ENCODE measurements at places on chromosomes 16 and 17.
A peak's percentile ranks its signal among the peaks of the same experiment; 100 is the strongest.

DNA sequence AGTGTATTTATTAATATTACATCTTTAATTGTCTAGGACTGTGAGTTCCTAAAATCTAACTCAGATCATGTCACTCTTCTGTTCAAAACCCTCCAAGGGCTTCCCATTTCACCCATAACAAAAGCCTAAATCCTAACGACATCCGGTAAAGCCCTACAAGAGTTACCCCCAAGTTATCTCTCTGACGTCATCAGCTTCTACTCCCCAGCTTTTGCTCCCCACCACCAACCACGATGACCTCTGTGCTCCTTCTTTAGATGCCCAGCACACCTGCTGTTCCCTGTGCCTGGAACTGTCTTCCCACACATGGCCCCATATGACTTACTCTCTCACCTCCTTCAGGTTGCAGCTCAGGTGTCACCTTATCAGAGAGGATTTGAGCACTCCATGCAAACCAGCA lies 6.3 kb upstream of the KDM8 start:
- no peak for DNase-seq

GRCh38 chr17:56011406-56012131 lies 141.7 kb upstream of the ANKFN1 start:
- DNase-seq = no peak

GRCh38 chr16:87924811-87925670 lies 11.3 kb downstream of the CA5A start:
- DNase-seq = no peak

GRCh38 chr17:73902416-73903181 lies 258.4 kb upstream of the SDK2 start:
- no peak for DNase-seq

DNA sequence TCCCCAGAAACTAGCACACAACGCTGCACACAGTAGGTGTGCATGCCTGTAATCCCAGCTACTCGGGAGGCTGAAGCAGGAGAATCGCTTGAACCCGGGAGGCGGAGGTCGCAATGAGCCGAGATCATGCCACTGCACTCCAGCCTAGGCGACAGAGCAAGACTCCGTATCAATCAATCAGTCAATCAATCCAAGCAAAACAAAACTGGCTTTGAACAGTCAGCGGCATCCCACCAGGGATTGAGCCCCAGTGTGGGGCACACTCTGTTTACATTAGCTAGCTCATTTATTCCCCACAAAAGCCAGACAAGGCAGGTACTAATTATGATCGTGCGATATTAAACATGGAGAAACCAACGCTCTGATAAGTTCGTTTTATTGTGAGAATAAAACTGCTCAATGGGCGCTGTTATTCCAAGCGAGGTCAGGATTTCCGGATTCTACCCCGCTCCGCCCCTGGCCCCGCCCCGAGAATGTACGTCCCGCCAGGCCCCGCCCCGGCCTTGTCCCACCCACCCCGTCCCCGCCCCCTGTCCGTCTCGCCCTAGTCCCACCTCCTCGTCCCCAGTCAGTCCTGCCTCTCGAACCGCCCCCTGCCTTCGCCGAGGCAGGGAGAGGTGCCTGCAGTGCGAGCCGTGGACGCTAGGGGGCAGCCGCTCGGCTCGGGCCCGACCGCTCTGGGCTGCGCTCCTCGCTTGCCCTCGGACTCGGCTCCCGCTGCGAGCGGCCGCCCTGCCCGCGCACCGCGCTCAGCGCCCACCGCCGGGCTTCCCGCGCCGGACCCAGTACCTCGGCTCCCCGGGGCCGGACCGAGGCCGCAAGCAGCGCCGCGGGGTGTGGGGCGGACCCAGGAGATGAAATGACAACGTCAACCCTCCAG lies at the start of gene VPS4A:
TSS of gene VPS4A (plus strand) at position 698 of the 880 bp plus-strand sequence. CDS start at position 860, 162 bp downstream.
- DNase-seq = peak; percentile 97

DNA sequence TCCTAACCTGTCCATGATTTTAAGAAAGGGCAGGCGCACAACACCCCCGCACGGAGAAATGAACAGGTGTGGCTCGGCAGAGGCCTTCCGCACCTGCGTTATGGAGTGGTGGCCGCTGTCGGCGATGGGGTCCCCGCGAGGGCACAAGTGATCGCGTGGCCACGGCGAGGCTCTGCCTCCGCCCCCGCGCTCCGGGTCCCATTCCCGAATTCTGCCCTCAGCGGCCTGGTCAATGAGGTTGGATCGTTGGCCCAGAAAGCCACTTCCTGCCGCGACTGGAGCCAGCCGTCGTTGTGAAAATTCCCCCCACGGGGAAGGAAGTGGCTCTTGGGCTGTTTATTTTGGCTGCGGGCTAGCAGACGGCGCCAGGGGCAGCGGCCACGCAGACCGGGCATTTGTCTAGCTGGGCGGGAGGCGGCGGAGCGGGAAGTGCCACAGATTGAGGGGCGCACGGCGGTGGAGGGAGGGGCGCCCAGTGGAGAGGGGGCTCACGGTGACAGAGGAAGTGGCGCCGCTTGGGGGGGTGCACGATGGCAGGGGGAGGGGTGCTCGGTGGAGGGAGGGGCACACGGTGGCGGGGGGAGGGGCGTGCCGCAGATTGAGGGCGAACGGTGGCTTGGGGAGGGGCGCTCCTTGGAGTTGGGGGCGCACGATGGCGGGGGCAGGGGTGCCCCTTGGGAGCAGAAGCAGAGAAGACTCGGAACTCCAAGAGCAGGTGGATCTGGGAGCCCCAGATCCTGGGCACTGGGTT lies 25.0 kb downstream of the MRC2 start:
- DNase-seq = peak; percentile 57

GRCh38 chr17:74637265-74637664 lies 13.7 kb upstream of the CD300E start:
- DNase-seq = no peak

DNA sequence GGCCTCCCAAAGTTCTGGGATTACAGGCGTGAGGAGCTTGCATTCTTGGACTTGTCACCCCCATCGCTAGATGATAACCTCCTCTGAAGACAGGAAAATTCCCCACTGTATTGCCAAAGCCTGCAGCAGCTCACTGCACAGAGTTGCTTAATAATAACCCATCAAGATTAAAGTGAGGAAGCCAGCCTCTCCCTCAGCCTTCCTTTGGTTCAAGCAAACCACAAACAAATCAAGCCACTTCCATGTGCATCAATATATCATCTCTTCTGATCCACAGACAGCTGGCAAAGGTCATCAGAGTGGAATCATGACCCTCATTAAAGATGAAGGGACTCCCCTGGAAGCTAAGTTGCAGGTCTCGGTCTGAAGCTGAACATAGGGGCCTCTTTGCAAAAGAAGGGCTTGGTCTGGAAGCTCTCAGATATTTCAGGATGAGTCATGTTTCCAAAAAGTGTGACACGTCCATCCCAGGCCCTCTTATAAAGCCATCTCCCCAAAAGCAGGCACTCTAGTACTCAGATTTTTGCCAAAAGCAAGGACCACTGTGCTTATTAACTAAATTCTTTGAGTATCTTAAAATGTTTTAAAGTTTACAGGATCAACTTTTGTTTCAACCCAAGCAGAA lies 4.8 kb downstream of the EMP2 start:
- peak; percentile 7 for DNase-seq

DNA sequence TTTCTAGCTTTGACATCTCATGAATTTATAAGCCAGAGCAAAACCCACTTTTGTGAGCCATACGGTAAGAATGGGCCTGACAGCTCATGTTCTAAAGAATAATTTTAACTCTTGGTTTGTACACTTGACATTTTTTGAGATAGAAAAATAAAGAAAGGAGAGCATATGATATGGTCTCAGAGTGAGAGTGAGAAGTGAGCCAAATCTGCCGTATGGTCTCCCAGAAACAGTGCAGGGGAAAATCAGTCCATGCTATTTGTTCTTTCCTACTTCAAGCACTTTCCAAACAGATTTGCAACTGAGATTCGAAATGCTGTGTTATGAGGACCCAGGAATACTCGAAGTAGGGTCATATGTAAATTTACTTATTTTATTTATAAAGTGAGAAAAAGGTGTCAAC lies 20.9 kb downstream of the SMIM36 start:
- DNase-seq = no peak
